ENCODE measurements at places on chromosomes 5 and 9. TPM values are rescaled to one million over a fixed set of nuclear protein-coding genes. Genes with fewer than 3 reads are reported as not detected.

DNA sequence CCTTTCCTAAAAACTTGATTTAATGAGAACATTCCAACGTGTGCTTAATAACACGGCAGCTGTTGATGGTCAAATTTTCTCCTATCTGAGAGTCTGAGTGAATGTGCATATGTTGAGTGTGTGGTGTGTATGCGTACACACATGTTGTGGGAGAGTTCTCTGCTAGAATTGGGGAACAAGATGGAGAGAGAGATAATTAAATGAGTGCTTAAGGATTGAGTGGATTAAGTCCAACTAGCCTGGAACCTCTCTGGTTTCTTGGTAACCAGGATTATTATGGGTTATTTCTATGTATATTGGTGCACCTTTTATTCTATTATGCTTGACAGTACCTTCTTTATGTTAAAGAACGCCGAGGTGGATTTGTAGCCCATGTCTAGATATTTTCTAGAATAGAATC lies 36.4 kb upstream of the TNFAIP8 start:
- no peaks in the 10 kb centered on the region for H3K36me3 ChIP-seq
- H3K4me1 ChIP-seq, result peaks cover 33% of the 10 kb centered on the region
- no peak overlapping the region for H3K27ac ChIP-seq
- DNase-seq, result no peak

DNA sequence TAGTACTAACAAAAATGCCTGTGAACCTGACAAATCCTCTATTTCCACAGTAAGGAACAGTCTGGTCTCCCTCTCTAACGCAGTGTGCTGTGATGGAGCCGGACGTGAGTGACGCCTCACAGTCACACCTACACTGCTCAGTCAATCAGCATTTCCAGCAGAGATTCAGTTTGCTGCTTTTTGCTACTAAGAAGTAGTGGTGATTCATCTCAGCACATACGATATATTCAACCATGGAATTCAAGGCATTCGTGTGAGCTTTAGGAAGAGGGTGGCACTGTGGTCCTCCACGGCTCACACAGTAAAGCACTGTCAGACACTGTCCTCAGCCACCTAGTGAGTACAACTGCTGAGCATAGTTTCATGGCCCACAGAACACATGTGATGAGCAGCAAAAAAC lies 70.9 kb downstream of the SETX start:
- no peaks in the 10 kb centered on the region for H3K27me3 ChIP-seq
- H3K36me3 ChIP-seq, result peaks cover 51% of the 10 kb centered on the region
- peak; percentile 57 for DNase-seq
- peaks cover 21% of the 10 kb centered on the region for H3K4me1 ChIP-seq
- H3K4me3 ChIP-seq, result no peak overlapping the region
- H3K27ac ChIP-seq, result no peak overlapping the region

GRCh38 chr5:91175708-91176107 lies 207.4 kb downstream of the ARRDC3 start:
- H3K27ac ChIP-seq, result no peak overlapping the region
- H3K4me3 ChIP-seq, result no peak overlapping the region
- no peaks in the 10 kb centered on the region for H3K36me3 ChIP-seq
- H3K4me1 ChIP-seq, result no peaks in the 10 kb centered on the region
- no peaks in the 10 kb centered on the region for H3K27me3 ChIP-seq
- peak; percentile 13 for DNase-seq

GRCh38 chr9:127118597-127119319 lies 3.7 kb downstream of the ANGPTL2 start:
- no peak for DNase-seq
- no peak overlapping the region for H3K4me3 ChIP-seq
- no peaks in the 10 kb centered on the region for H3K36me3 ChIP-seq
- no peak overlapping the region for H3K27ac ChIP-seq
- peaks cover 21% of the 10 kb centered on the region for H3K4me1 ChIP-seq

DNA sequence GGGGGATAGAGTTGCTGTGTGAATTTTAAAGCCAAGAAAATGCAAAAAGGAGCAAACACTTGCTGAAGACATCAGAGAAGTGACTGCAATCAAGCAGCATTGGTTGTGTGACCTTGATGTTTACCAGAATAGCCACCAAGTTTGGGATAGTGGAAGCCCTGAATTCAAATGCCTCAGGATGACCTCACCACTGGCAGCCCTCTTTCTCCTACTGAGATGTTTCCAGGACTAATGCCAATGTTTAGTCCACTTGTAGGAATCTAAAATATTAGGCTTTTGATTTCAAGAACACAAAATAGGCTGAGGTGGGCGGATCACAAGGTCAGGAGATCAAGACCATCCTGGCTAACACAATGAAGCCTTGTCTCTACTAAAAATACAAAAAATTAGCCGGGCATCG lies 112.2 kb upstream of the NUDT12 start:
- H3K27ac ChIP-seq, result no peak overlapping the region
- H3K36me3 ChIP-seq, result no peaks in the 10 kb centered on the region
- DNase-seq, result peak; percentile 53
- H3K27me3 ChIP-seq, result no peaks in the 10 kb centered on the region

DNA sequence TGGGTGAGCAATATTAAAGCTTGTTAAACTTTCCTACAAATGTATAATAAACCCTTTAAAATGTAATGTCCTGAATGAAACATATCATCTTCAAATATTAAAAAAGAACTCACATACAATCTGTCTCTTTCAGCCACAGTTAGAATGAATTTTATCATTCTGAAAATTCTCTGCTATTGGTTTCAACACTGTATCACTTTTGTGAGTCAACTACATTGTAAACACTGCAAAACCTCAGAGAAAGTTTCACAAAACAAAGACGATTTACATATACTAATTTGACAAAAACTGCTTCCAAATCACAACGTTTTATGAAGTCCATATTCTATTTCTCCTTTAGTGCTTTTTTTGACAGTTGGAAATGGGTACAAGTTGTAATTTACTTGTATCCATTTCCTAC lies 1032.0 kb upstream of the DMAC1 start:
- no peaks in the 10 kb centered on the region for H3K36me3 ChIP-seq
- no peak overlapping the region for H3K4me3 ChIP-seq
- no peak for DNase-seq
- no peaks in the 10 kb centered on the region for H3K4me1 ChIP-seq

DNA sequence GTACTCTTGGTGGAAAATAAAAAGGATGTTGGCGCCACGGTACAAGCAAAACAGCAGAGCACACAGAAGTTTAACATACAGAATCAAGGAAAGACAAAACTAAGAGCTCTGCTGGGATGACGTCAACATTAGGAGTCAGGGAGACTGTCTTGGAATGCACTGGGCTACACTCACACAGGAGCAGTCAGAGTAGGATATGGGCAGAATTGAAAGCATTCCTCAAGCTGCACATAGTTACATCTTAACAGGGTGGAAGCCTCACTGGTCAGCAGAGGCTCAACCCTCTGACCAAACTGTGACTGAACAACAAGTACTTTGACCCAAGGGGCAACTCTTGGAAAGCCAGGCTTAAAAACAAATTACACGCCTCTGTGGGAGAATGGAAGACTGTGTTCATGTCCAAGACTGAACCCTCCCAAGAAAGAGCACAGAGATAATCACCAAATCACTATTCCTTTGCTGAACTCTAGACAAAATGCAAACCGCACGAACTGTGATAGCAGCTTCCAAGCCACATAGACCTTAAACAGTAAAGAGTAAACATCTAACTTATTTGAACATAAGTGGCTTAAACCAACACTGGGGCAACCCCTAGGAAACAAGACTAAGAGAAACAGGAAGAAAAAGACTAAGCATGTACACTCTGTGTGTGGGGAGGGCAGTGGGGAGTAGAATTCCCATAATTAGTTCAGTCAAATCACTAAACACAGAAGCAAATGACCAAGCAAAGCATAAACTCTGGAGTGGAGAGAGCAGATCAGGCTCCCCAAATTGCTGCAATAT lies 772.7 kb downstream of the PRELID2 start:
- peak; percentile 25 for DNase-seq
- no peaks in the 10 kb centered on the region for H3K36me3 ChIP-seq
- H3K4me3 ChIP-seq, result no peak overlapping the region
- no peaks in the 10 kb centered on the region for H3K27me3 ChIP-seq
- no peaks in the 10 kb centered on the region for H3K4me1 ChIP-seq
- no peak overlapping the region for H3K27ac ChIP-seq

- H3K27ac ChIP-seq, result no peak overlapping the region
- no peaks in the 10 kb centered on the region for H3K4me1 ChIP-seq
- H3K4me3 ChIP-seq, result no peak overlapping the region
- no peaks in the 10 kb centered on the region for H3K36me3 ChIP-seq
- no peaks in the 10 kb centered on the region for H3K27me3 ChIP-seq
- no peak for DNase-seq
These were observed 46.5 kb downstream of the NKD2 start for GRCh38 chr5:1054799-1055775.

DNA sequence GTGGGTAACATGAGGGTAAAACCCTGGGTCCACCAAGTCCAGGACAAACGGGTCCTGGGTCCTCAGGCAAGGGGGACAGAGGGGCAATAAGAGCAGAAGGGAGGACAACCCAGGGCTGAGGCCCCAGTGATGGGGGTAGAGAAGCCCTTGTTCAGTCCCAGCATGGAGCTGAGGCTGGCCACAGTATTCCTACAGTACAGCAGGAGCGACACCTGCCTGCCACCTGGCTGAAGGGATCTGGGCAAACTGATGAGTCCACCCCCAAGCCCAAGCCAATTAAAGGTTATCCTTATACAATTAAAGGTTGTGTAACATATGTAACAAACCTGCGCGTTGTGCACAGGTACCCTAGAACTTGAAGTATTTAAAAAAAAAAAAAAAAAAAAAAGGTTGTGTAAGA lies 97.7 kb upstream of the LRRTM2 start:
- H3K27me3 ChIP-seq, result no peaks in the 10 kb centered on the region
- H3K4me3 ChIP-seq, result no peak overlapping the region
- no peak overlapping the region for H3K27ac ChIP-seq
- no peaks in the 10 kb centered on the region for H3K36me3 ChIP-seq
- peaks cover 22% of the 10 kb centered on the region for H3K4me1 ChIP-seq
- no peak for DNase-seq

- no peak overlapping the region for H3K27ac ChIP-seq
- no peak for DNase-seq
- H3K4me1 ChIP-seq, result no peaks in the 10 kb centered on the region
- no peaks in the 10 kb centered on the region for H3K27me3 ChIP-seq
These were observed 998.2 kb downstream of the PTPRD start for GRCh38 chr9:9614607-9615006.

DNA sequence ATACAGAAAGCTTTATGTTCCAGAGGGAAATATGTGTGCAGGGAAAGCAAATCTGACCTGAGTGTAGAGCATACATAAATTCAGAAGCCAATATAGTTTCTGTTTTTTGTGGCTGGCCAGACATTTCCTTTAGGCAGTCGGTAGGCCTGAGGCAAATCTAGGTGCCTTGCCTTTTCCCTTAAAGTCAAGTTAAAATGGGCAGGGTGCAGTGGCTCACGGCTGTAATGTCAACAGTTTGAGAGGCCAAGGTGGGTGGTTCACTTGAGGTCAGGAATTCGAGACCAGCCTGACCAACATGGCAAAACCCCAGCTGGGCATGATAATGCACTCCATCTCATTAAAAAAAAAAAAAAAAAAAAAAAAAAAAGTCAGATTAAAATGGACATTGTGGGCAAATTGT lies 31.2 kb downstream of the PHAX start:
- no peaks in the 10 kb centered on the region for H3K36me3 ChIP-seq
- DNase-seq, result no peak
- H3K4me1 ChIP-seq, result no peaks in the 10 kb centered on the region
- no peak overlapping the region for H3K4me3 ChIP-seq

DNA sequence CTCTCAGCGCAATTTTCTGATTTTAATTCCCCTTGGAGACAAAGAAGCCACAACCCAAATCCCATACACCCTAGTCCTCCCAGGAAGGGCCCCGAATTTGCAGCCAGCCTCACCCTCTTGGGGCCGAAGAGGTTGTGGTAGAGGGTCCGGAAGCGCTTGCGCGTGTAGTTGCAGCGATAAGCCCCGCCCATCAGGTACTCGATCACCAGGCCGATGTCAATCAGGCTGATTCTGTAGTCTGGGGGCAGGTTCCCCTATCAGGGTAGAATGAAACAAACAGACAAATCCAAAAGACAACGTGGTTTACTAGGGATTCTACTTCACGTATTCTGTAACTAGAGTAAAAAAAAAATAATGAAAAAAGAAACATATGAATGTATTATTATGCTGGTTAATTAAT lies 210.6 kb upstream of the KLF9 start:
- no peaks in the 10 kb centered on the region for H3K27me3 ChIP-seq
- H3K36me3 ChIP-seq, result no peaks in the 10 kb centered on the region
- no peaks in the 10 kb centered on the region for H3K4me1 ChIP-seq
- DNase-seq, result no peak

- no peaks in the 10 kb centered on the region for H3K36me3 ChIP-seq
- H3K27me3 ChIP-seq, result peaks cover 43% of the 10 kb centered on the region
- peaks cover 5% of the 10 kb centered on the region for H3K4me1 ChIP-seq
- H3K4me3 ChIP-seq, result no peak overlapping the region
- H3K27ac ChIP-seq, result no peak overlapping the region
These were observed 3.7 kb upstream of the SLC6A7 start for GRCh38 chr5:150186137-150186536.

- H3K27me3 ChIP-seq, result no peaks in the 10 kb centered on the region
- no peaks in the 10 kb centered on the region for H3K4me1 ChIP-seq
- DNase-seq, result no peak
- H3K36me3 ChIP-seq, result no peaks in the 10 kb centered on the region
- no peak overlapping the region for H3K4me3 ChIP-seq
These were observed 272.8 kb upstream of the IRX4 start for GRCh38 chr5:2155556-2155955.

DNA sequence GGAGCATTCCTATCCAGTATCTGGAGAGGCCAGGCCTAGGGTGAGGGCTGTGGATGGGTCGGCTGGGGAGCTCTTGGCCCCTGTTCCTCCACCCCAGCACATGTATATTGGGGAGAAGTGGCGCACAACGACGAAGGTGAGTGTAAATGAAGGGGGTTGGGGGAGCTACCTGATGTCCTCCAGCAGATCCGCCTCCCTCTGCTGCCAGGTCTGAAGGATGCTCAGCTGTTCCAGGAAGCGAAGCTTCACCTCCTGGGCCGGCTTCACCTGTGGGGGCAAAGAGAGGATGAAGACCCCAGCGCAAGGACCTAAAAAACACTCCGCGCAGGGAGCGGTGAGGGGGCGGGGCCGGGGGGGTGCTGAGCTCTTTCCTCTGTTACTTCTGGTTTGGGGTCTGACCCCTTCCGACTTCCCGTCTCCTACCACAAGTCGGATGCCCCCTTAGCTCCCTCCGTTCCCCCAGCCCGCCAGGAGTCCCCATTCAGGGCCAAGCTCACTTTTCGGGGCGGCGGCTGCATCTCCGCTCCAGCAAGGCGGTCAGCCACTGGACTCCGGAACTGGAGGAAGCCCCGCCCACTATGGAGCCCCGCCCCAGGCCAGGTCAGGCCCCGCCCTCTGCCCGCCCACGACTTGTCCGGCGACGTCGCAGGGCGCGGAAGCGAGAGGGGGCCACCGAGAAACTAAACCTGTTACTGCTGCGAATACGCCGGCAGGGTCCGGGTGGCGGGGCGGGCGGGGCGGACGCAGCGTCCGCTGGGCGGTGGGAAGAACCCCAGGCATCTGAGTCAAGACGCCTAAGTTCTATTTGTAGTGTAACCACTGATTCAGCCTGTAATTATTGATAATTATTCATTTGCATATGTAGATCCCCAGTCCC lies at the start of gene FCHSD1:
FCHSD1 (minus strand) TSS at position 568 of the 877 bp plus-strand sequence; CDS start at position 518, 50 bp downstream.
- peaks cover 5% of the 10 kb centered on the region for H3K36me3 ChIP-seq
- H3K4me3 ChIP-seq, result peak within 1 kb of the TSS; percentile 83
- H3K27me3 ChIP-seq, result no peaks in the 10 kb centered on the region
- H3K27ac ChIP-seq, result peak within 1 kb of the TSS; percentile 19
- peak; percentile 50 for DNase-seq

The C9orf43 gene
- 0.66 TPM for total RNA-seq

The GMCL2 gene
- not detected for total RNA-seq

The GHR gene
- total RNA-seq, result 2.3 TPM

The RNF208 gene
- 4.9 TPM for total RNA-seq

The ARSB gene
- 30.2 TPM for total RNA-seq

The ZNF474 gene
- total RNA-seq, result 0.45 TPM

Measured in astrocyte (in vitro differentiated cells and primary cell).